ENCODE measurements at places on chromosomes 3 and 15.

DNA sequence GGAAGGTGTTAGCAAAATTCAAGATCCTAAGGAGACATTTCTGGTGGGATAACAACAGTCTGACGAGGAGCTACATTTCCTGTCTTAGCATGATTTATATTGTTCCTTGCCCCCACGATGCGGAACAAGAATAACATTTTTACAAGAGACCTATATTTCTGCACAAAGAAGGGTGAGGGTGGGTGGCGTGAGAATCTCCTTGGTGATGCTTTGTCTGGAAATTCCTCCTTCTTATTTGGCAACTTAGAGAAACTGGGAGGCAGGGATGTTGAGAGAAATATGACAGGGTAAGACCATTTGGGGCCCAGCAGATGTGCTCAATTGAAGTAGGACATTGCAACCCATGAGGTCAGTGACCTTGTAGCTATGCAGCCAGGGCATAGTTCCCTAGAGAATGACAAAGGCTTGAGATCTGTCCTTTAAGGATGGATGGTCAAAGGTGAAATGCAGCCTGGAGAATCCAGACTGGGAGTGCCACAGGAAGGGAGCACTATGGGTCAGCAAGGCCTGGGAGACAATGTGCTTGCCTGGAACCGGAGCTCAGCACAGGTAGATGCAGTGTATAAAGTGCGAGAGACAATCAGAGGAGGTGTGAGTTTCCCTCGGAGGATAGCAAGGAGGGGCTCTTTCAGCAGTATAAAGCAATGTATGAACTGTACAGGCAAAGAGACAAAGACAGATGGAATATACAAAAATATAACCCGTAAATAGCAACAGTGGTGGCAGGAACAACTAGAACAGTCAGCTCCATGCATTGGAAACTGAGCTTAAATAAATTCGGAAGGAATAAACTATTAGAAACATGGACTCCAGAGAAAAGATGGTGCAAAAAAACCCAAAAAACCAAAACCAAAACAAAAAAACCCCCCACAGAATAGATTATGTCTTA, 317.6 kb upstream of the TBL1XR1 start:
- no peak for DNase-seq

DNA sequence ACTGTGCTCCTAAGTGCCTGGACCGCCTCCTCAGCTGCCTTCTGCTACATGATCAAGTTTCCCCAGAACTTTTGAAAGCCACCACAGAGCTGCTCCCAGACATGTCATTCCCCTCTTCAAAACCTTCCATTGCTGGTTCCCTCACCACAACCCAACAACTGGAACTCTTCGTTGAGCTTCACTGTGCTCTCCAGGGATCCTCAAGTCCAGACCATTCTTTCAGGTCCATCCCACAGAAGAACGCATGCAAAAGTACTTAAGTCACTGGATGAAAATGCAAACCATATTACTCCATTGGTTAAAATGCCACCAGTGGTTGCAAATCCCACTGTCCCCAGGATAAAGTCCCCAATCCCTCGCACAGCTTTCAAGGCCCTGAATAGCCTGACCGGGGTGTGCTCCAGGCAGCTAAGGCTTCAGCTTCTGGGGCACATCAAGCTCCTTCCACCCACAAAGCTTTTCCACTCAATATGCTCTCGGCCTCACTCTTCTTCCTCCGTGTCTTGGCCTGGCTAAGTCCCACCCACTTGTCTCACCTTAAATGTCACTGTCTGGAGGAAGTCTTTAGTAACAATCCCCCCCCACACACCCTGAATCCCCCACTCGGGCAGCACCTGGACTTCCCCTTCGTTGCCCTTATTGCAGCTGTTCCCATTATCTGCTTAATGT, 84.8 kb downstream of the XXYLT1 start:
- DNase-seq, result no peak

- no peak for DNase-seq
Observed at GRCh38 chr15:60544581-60545264, 65.8 kb upstream of the ICE2 start.

GRCh38 chr15:61915640-61916039, 144.6 kb downstream of the VPS13C start:
- DNase-seq, result no peak

GRCh38 chr3:75176937-75177336, 487.2 kb upstream of the FRG2C start:
- no peak for DNase-seq

DNA sequence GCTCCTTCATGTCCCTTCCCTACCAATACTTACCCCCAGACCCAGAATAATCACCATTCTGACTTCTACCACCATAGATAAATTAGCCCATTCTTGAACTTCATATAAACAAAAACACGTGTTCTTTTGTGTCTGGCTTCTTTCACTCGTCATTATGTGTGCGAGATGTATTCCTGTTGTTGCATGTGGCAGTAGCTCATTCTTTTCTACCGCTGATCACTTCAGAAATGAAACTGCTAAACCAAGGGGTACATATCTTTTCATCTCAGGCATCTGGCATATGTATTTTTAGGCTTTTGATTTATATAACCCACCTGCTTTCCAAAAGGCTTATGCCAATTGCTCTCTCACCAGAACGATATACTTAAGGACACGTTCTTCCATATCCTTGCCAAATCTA, 13.8 kb upstream of the SCG3 start:
- no peak for DNase-seq

GRCh38 chr3:133840055-133840737, 34.6 kb downstream of the SRPRB start:
- no peak for DNase-seq

DNA sequence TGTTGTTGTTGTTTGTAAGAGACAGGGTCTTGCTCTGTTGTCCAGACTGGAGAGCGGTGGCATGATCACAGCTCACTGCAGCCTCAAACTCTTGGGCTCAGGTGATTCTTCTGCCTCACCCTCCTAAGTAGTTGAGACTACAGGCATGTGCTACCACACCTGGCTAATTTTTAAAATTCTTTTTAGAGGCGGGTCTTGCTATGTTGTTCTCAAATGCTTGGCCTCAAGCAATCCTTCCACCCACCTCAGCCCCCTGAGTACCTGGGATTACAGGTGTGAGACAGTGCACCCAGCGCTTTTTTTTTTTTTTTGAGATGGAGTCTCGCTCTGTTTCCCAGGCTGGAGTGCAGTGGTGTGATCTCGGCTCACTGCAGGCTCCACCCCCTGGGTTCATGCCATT, 46.7 kb downstream of the TMOD3 start:
- no peak for DNase-seq

DNA sequence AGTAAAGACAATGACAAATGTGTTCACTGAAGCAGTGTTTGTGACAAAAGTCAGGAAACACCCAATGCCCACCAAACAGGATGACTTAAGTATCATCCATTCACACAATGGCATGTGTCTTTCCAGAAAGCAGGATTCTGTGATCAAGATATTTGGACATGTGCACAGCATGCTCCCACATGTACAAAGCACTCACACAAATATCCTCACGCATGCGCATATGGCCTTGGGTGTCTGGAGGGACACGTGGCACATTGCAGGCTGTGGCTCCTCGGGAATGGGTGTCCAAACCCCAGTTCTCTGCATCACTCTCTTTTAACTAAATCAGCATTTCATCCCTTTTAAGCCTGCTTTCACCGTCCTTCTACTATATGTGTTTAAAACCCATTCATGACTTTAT, 130.5 kb downstream of the KLF13 start:
- no peak for DNase-seq

GRCh38 chr3:126836220-126836860, 132.3 kb downstream of the CHCHD6 start:
- DNase-seq, result no peak

- no peak for DNase-seq
Observed at GRCh38 chr3:13370609-13371008, 49.5 kb downstream of the NUP210 start.

DNA sequence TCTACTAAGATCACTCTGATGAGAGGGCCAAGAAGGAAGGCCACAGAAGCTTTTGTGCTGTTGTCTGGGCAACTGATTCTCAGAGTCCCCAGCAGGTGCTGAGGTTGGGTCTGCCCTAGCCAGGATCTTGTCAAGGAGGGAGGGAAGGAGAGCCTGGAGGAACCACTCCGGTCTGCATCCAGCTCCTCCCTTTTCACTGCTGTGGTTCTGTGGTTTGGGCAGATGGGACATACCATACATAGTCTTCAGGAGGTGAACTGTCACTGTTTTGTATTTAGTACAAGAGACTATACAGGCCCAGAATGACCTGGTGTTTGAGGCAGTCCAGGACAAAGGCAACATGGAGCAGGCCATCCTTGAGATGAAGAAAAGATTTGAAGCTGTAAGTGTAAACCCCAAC, 21.9 kb downstream of the C3orf62 start:
- DNase-seq, result no peak

DNA sequence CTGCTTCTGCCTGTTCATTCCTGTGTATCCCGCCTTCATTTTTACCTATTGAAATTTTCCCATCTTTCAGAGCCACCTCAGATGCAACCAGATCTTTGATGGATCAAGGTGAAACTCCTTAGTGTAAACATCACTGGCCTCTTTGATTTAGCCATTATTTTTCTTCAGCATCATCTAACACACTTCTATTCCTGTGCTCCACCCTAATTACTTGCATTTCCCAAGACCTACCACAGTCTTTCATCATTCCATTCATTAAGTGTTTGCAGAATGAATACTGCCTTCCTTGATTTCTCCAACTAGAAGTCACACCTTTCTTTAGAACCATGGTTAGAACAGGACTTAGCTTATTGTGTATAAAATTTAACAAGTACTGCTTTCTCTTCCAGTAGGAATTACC, 55.5 kb upstream of the SKIL start:
- no peak for DNase-seq

DNA sequence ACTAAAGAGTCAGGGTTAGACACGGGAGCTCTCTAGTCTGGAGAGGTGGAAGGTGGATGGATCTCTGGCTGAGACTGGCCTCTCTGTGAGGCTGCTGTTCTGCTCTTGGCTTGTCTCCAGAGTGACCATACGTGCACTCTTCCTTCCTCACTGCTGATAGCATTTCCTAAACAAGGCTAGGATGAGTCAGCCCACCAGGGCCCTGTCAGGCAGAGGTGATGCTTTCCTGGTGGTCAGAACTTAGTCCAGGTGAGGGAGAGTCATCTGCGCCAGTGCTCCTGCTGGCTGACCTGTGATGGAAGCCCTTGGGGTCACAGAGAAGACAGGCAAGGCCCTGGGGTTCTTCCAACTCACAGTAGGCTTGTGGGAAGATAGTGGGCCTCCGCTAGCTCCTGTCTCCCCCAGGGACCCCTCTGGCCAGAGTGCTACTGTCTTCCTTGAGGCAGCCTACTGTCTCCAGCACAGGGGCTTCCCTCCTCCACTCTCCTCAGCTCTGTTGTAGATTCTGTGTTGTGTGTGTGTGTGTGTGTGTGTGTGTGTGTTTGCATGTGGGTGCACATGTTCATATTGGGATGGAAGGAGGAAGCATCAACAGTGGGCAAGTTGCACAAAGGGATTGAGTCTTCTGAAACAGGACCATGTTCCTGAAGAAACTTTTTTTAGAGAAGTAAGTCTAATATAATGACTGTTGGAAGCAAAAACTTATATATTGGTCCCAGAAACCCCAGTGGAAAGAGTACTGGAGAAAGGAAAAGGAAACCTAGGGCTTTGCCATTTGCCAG, 16.5 kb downstream of the ALPK3 start:
- no peak for DNase-seq

- no peak for DNase-seq
Observed at GRCh38 chr3:127371334-127371733, 83.5 kb upstream of the PRR20G start.

GRCh38 chr3:183731611-183732010, 34.0 kb downstream of the YEATS2 start:
- no peak for DNase-seq

GRCh38 chr15:56353740-56354139, 11.5 kb upstream of the TEX9 start:
- no peak for DNase-seq

GRCh38 chr15:62391641-62392262, 226.7 kb upstream of the C2CD4B start:
- no peak for DNase-seq

- DNase-seq, result no peak
Observed at GRCh38 chr3:172223870-172224269, 184.5 kb downstream of the FNDC3B start.

DNA sequence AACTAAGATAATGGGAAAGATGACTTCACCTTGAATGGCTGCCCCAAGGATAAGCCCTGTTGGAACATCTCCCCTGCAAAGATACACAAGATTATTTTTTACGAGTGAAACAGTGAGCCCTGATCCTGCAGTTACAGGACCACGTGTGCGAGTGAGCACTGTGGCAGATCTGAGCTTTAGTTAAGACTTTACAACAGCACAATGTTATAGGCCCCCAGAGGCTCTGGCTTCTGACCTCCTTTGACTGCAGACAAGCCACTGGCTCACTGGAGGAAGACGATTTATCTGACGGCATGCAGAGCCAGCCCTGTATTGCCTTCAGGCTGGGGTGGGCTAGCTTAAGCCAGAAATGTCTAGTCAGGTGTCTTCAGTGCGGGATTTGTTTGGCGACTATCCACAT, 174.4 kb downstream of the ARRDC4 start:
- no peak for DNase-seq
